ENCODE measurements at places on chromosomes 12 and 14. TPM values are rescaled to one million over a fixed set of nuclear protein-coding genes. Genes with fewer than 3 reads are reported as not detected.
A peak's percentile ranks its signal among the peaks of the same experiment; 100 is the strongest.

GRCh38 chr12:2260441-2260840 is 207.7 kb downstream of the CACNA1C start:
- DNase-seq: no peak

GRCh38 chr12:131991816-131992430 is 42.2 kb downstream of the EP400 start:
- DNase-seq: no peak

DNA sequence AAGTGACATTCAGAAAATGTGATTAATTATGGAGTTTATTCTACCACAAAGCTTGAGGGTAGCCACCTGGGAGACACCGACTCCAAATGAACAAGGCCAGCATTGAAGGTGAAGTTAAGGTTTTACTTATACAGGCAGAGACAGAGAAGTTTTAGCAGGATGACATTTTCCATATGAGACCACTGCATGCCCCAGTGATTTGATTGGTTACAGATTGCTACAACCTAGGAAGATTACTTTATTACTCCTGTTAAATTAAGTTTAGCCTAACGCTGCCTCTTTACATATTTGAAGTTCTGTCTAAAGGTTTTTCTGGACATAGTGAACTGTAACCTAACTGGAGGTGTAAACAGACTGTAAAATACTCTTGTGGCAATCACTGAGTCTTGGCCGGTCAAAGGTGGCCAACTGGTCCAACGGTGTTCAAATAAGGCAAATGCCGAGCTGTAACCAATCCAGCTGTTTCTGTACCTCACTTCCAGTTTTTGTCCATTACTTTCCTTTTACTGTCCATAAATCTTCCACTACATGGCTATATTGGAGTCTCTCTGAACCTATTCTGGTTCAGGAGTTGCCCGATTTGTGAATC is 57.2 kb downstream of the RIN3 start:
- DNase-seq: no peak

The GCN1 gene
- 210 TPM for total RNA-seq

GRCh38 chr12:116257826-116258225 is 19.7 kb downstream of the MED13L start:
- no peak for DNase-seq

- DNase-seq: no peak
These were observed 25.1 kb upstream of the WNK1 start for GRCh38 chr12:727321-727720.

The FGF23 gene
- total RNA-seq: not detected

The KRT78 gene
- total RNA-seq: not detected

GRCh38 chr14:102131741-102132140 is 8.0 kb upstream of the WDR20 start:
- DNase-seq: no peak

The CIPC gene
- total RNA-seq: 23.7 TPM

GRCh38 chr14:75363570-75364227 is 64.1 kb upstream of the JDP2 start:
- no peak for DNase-seq

The COX8C gene
- total RNA-seq: not detected

DNA sequence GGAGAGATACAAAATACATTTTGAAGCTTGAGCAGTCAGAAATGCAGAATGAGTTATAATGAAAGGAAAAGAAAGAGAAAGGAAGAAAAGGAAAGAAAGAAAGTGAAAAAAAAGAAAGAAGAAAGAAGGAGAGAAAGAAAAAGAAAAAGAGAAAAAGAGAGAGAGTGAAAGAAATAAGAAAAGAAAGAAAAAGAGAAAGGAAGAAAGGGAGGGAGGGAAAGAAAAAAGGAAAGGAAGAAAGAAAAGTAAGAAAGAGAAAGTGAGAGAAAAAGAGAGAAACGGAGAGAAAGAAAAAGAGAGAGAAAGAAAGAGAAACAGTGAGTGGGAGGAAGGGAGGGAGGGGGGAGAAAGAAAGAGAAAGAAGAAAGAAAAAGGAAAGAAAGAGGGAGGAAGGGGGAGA is 549.9 kb downstream of the GALC start:
- no peak for DNase-seq

The MYO1H gene
- total RNA-seq: not detected

GRCh38 chr12:75564398-75564797 is 53.0 kb upstream of the KRR1 start:
- DNase-seq: no peak

DNA sequence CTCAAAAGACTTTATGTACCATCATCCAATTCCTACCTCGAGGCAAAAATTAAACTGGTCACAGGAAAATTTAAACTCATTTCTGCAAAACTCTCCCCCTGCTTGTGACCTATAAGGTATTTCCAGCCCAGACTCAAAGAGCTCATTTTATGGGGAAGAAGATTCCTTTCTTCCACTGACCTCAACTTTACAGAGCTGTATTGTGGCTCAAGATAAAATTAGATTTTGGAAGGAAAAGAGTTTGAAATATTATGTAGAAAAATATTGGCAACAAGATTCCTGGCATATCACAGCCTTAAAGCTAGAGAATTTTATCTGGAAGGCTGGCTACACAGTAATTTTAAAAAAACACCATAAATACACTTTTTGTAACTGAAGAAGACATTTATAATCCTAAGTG is 91.7 kb downstream of the STXBP6 start:
- no peak for DNase-seq

GRCh38 chr14:74501135-74501614 is 7.6 kb downstream of the ISCA2 start:
- DNase-seq: peak; percentile 71

- no peak for DNase-seq
These were observed 10.7 kb downstream of the KANSL2 start for GRCh38 chr12:48671231-48671856.

DNA sequence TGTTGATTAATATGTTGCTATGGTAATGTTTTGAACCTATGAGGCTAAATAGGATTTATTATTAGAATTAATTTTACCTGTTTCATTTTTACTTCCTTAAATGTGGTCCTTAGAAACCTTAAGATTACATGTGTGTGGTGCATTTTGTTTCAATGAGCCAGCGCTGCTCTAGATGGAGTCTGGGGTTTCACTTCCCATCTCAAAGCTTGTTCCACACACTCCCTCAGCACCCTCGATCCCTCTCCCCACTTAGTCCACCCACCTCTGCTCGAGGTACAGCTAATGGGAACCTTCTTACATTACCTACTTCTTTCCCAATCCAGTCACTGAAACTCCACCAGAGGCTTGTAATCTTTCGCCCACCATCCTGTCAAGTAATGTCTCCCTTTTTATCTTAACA is 205.2 kb downstream of the PAX9 start:
- DNase-seq: no peak

The TAS2R13 gene
- total RNA-seq: 3.9 TPM

- no peak for DNase-seq
These were observed 103.3 kb downstream of the BCAT1 start for GRCh38 chr12:24845615-24846014.

DNA sequence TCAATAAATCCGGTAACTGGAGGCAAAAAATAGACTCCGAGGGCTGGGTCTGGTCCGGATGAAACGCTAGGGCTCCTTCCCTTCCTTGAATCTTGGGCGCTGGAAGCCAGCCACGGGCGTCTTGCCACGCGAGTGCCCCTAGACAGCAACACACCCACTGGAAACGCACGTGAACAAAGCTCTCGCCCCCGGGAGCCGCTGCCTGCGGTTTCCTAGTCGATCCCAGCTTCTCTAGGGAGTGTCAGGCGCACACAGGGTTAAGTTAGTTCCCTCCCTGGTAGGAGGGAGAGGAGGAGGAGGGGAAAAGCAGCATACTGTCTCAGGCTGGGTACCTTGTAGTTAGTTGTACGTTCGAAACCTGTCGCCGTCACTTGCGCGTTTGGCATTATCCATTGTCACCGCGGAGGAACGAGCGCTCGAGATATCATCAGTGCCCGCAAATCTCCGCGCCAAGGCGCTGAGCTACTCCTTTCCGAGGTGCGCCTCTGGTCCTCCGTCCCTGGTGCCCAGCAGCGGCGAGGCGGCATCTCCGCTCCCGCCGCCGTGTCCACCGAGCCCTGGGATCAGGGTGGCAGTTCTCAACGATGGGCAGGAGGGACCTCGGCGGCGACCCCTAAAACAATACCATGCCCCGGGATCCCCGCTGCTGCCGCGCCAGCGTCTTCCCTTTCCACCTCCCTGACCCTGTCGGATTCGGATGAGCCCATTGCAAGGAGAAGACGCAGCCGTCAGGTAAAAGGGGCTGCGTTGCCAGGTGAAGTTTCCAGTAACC is at the start of gene FLRT2:
TSS of gene FLRT2 (plus strand) at position 342 of the 772 bp plus-strand sequence. CDS start 91,371 bp downstream, outside the sequence.
- peak; percentile 68 for DNase-seq

DNA sequence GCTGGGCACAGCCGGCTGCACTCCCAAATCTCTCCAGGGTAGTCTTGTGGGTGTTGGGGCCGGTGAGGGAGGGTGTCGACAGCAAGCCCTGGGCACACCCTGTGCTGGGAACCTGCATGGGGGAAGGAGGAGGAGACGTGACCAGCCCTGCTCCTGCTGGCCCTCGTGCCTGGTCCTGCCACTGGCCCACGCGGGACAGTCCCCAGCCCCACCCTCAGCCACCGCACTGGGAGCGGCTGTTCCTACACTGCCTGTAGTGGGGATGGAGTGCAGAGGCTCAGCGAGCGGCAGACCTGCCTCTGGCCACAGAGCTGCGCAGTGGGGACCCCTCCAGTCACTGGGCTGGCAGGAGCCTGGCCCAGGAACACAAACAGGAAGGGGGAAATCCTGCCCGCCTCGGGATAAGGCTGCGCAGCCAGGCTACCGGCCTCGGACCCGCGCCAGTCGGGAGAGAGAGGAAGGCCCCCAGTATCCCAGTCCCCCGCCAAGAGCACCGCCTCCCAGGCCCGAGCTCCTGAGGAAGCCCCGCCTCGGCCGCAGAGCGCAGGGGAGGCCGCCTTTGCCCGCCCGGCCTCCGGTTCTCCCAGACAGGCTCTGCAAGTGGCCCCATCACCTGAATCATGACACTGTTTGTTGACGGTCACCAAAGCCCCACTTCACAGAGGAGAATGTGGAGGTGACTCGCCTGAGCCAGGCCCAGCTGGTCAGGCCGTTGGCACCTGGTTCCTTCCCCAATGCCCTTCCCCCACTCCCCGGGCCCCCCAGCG is 10.6 kb downstream of the AHNAK2 start:
- DNase-seq: peak; percentile 34

The COCH gene
- total RNA-seq: 9.0 TPM

- DNase-seq: no peak
These were observed 192.8 kb upstream of the RGS6 start for GRCh38 chr14:71739273-71739990.

- DNase-seq: no peak
These were observed 5.1 kb downstream of the C12orf56 start for GRCh38 chr12:64385468-64385867.

DNA sequence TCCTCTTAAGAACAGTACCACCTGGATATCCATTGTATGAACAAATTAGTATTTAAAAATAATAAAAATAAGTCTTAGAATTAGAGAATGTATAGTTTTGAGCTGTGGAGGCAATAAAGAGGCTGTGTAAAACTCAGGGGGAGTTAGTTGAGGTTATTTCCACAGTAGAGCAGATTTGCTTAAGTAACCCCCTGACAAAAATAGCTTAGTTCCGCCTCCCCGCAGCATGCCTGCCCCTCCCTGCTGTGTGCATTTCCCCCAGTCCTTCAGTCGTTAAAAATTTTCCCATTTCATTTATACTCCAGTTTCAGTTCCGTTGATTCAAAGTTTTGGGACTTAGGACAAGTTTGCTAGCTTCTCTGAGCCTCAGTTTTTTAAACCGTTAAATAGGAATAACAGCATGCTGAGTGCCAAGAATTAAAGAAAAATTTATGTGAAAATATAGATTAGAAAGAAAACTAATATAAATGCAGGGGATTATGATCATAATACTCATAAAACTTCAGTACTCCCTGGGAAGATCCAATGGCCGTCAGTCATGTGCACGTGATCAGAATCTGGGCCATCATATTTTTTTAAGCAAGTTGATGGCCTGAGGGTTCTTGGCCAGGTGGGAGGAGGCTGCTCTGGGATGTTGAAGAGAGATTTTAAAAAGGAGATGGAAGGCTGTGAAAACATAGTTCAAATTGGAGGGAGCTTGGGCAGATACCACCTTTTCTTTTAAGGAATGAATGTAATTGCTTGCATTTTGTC is 14.5 kb upstream of the SLC38A2 start:
- DNase-seq: peak; percentile 88

GRCh38 chr12:126139355-126139754 is 1074.1 kb downstream of the AACS start:
- DNase-seq: no peak

DNA sequence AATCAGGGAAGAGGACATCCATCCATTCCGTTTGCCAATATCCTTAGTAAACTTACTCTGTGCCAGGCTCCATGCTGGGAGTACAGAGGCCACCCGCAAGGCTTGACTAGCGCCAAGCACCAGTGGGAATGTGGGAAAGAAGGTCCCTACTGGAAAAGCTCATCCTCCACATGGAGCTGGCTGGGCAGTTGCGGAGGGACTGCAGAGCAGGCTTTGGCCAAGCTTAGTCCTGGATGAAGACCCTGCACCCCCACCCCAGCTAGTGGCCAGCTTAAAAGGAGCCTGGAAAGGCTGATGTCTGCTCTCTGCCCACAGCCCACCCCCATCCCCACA is 22.4 kb upstream of the EIF2B2 start:
- no peak for DNase-seq

The ALG10B gene
- total RNA-seq: 4.8 TPM

The ESPL1 gene
- 4.8 TPM for total RNA-seq

GRCh38 chr14:41609704-41610183 is 3.1 kb downstream of the LRFN5 start:
- DNase-seq: peak; percentile 36

The MDGA2 gene
- not detected for total RNA-seq

DNA sequence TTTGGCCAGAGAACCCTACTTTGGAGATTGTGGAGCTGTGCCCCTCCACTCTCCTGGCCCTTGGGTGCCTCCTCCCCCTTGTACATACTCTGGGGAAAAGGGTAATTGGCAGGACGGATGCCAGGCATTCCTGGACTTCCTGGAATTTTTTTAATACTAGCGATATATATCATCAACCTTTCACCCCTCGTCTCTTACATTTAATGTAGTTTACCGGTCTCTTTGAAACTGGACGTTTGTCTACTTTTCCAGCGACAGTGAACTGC is 767 bp upstream of the CRY1 start:
- DNase-seq: no peak

DNA sequence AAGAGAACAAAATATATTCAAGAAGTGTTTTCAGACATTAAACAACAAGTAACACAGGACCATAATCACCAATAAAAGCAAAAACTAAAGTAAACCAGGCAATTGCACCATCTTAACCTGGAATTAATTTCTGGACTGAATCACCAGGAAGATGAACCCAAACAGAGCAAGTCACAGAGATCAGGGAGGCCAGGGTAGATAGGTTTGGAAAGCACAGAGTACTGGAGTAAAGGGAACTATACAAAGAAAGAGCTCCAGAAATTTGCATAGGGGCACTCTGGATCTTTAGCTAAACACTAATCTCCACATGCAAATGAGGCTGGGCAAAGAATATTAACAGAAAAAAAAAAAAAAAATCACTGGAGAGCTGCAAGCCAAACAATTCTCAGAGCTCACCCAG is 84.7 kb downstream of the NUAK1 start:
- DNase-seq: no peak

The CLEC9A gene
- total RNA-seq: not detected

- DNase-seq: no peak
These were observed 3.2 kb upstream of the TDG start for GRCh38 chr12:103962493-103962892.

All from fibroblast of villous mesenchyme (primary cell).